ENCODE measurements at places on chromosomes 7 and 10. TPM values are rescaled to one million over a fixed set of nuclear protein-coding genes. Genes with fewer than 3 reads are reported as not detected.

GRCh38 chr7:56175771-56176170, 59.6 kb upstream of the NUPR2 start:
- DNase-seq = no peak

DNA sequence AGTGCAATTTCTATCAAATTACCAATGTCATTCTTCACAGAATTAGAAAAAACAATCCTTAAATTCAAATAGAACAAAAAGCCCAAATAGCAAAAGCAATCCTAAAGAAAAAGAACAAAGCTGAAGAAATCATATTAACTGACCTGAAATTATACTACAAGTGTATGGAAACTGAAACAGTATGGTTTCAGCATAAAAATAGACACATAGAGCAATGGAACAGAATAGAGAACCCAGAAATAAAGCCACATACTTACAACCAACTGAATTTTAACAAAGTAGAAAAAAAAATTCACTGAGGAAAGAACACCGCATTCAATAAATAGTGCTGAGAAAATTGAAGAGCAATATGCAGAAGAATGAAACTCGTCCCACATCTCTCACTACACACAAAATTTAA, 142.0 kb upstream of the CHRM2 start:
- DNase-seq = no peak

DNA sequence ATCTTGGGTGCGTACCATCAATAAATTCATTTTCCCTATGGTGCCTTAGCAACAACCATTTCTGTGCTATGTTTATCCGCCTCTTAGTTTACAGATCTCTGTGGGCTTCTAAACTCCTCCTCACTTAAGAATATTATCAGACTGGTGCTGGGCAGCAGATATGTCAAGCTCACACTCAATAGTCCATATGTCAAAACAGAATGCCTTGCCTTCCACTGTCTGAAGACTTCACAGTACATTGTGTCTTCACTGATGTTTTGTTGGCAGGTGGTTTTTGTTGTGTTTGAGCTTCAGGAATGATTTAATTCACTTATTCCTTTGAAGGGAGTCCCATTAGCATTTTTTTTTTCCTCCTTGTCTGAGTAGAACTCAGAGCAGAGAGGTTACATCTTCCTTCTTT, 419.6 kb downstream of the DNAJB9 start:
- DNase-seq = no peak

DNA sequence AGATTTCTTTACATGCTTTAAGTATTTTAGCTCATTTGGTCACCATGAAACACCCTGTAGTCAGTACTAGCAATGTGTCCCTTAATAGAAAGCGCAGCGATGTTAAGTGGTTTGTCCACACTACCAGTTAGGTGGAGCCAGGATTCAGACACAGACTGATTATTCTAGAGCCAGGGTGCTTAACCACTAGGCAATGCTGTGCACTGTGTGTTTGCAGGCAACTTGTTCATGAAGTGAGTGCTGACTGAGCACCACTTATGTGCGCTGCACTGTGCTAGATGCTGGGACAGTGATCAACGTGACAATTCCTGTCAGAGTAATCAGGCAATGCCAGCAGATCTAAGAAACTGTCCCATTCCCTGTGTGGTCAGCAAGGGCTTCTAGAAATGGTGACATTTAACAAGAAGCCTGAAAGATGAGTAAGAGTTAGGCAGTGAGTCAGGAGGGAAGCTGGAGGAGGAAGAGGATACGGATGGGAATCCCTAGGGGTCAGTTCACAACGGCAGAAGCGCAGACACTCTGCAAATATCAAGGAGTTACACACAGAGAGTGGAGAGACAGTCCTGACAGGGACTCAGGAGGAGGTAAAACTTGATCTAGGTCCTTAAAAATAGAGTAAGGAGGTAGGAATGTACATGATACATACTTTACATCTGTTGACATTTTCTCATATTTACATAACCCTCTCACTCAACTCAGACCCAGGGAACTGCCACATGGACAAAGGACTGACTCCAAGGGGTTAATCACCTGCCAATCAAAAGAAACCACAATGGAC, 69.7 kb upstream of the EGR2 start:
- no peak for DNase-seq

- DNase-seq = no peak
Observed at GRCh38 chr7:51312951-51313737, 3.5 kb downstream of the COBL start.

- peak; percentile 85 for DNase-seq
Observed at GRCh38 chr7:27784399-27785053, 44.6 kb downstream of the TAX1BP1 start.

DNA sequence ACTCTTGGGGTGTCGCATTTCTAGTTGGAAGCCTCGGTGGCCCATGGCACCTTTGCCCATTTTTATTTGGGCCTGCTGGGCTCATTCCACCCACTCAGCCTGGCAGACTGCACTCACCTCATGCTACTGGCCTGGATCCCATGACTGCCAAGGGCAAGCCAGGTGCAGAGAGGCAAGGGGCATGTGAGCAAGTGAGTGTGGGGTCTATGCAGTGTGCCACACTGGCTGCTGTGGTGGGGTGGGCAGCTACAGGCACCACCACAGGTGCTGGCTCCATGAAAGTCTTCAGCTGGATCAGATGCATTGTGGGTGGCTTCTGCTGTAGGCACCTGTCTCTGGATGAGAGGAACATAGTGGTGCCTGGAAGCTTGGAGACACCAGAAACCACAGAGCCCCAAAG, 220.8 kb downstream of the POLR1F start:
- no peak for DNase-seq

DNA sequence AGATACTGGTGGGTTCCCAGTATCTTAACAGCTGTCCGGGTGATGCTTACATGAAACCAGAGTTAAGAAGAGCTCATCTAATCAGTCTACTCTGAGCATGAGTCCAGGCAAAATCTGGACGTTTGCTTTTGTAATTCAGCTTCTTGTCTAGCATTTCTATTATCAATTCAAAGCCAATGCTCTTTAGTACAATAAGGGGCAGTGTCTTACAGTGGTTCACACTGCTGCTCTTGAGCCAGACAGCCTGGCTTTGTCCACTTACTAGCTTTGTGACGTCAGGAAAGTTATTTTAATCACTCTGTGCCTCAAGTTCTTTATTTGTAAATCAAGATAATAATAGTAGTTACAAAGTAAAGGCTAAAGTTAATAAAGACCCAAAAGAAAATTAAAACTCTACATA, 227.3 kb upstream of the TCF7L2 start:
- no peak for DNase-seq

DNA sequence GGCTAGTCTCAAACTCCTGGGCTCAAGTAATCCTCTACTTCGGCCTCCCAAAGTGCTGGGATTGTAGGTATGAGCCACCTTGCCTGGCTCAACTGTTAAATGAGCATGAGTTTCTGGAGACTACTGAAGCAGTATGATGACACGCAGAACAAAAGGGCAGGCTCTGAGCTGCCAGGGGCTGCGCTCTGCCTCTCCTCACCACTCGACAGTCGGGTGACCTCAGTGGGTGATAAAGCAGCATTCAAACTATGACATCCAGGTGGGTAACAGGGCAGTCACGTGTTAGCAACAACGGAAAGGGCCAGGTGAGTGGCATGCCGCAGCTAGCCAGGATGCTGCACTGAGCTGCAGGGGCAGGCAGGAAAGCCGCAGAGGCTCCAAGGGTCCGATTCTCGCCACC, 71.5 kb downstream of the CYTH3 start:
- no peak for DNase-seq

DNA sequence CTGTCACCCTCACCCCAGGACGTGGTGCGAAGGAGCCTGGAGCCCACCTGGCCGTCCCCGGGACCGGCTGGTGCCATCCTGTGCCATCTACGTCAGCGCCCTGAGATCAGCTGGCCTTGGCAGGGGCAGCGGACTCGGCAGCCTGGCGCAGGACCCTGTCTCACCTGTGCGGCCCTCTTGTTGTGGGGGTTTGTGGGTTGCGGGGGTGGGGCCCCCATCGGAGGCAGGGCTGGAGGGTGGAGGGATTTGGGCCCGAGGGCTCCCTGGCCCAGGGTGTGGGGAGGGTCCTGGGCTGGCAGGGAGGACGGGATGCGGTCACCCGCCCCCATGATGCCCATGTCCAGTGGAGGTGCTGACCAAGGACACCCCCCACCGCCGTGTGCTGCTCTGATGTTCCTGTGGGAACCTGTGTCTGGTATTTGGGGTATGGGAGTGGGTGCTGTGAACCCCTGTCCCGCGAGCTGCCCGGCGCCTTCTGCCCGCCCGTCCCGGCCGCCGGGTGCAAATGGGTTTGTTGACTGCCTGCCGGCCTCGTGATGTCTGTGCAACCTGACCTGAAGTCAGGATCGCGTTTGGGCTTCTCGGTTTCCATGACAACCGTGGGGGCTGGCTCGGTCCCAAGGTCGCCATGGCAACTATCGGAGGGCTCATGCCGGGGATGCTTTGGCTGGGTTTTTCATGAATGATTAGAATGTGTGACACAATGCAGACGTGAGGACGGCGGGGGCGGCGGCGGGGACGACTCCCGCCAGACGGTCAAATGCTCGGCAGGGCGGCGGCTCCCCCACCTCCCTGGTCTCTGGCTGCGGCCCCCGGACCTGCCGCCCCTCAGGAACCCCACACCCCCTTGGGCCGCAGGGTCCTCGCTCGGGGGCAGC, 7.3 kb downstream of the MAFK start:
- no peak for DNase-seq

DNA sequence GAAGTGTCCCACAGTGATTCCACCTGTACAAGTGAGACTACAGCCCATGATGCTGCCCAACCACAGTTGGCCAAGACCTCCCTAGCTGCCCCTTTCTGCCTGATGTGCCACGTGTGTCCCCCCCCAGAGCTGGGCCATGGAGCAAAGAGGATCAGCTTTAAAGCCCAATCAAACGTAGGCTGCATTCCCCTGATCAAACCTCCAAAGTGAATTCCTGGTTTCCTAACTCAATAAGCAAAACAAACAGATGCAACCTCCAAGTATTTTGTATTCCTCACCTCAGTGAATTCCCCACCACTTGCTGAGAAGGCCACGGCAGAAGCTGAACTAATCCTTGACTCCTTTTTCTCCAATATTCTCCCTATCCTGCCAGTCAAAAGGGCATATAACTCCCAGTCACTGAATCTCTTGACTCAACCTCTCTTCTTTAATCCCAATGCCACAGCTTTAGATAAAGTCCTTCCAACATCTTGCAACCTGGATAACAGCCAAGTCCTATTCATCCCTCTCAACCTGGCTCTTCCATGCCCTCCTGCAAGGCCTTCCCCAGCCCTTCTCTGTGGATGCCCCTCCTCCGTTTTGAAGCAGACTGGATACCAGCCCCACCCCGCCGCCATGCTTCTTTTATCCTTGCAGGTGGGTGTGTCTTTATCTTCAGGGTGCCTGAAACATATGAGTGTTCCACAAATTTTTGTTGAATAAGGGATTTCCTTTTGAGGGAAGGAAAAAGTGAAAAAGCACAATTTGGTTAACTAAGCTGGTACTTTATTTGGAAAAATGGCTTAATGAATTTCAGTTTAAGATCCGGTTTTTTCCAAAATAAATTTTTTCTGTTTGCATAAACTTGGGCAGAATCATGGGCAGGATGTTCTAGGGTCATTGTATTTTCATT, 285.2 kb upstream of the MKLN1 start:
- no peak for DNase-seq

DNA sequence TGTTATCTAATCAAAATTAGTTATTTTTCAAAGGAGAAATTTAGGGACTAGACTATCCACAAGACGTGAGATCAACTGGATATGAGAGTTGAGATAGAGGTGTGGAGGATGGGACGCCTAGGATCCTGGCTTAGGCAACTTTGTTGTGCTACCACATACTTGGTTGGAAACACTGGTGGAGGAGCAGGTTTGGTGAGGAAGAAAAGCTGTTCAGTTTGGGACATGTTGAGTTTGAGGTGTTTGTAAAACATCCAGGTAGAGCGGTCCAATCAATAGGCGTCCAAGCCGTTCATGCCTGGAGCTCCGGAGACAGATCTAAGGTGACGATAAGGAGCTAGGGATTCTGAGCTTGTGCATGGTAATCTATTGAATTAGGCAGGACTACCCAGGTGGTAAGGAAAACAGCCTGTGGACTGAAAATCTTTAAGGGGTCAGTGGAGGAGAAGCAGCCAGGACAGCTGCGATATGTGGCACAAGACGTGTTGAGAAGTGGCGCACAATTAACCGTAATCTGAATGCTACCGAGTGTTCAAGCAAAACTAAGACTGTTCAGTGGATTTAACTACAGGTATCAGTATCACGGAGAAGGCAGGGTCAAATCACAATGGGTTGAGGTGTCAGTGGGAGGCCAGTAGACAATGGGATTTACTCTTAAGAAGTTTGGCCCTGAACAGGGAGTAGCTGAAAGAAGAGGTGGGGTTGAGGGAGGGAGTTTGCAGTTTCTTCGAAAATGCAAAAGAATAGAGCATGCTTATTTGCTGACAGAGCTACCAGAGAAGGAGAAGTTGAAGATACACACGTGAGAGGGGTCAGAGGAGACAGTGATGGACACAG, 16.1 kb upstream of the TRPV6 start:
- no peak for DNase-seq

GRCh38 chr7:102286237-102287110, at the start of gene SH2B2:
TSS of gene SH2B2 (plus strand) at chr7:102286868. CDS start at chr7:102300551, 13,683 bp downstream.
- peak; percentile 53 for DNase-seq

DNA sequence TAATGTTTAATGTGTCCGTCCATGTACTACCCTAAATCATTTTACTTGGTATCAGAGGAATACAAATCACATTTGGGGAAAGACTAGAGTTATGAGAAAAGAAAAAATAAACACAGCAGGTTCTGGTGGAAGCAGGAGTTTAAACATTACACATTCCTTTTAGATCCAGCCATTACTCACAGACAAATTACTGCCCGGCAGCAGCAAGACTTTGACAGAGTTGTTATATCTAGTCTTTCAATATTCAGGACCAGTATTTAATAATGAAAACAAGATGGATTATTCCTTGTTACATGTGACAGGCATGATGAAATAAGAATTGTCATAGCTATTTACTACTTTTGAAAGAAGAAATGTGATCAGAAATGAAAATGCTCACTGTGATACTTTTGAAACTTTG, 131.8 kb upstream of the GNAI1 start:
- DNase-seq = no peak

ZNF736 gene
- total RNA-seq = 0.46 TPM

HTR5A gene
- not detected for total RNA-seq

SPDYE18 gene
- total RNA-seq = not detected

BLVRA gene
- 0.73 TPM for total RNA-seq

ITGA8 gene
- total RNA-seq = not detected

Measured in HT-29 (cell line).